Adrenal gland (tissue), 19 donors: ENCODE measurements at places on chromosomes 1 and 21.

- H3K36me3 ChIP-seq, result no peaks in the 10 kb centered on the region
- peaks cover 3% of the 10 kb centered on the region for H3K4me1 ChIP-seq
- H3K27me3 ChIP-seq, result no peaks in the 10 kb centered on the region
- DNase-seq, result no peak
- no peak overlapping the region for H3K4me3 ChIP-seq
- no peak overlapping the region for H3K27ac ChIP-seq
Observed at GRCh38 chr1:54850069-54850730, 36.8 kb downstream of the DHCR24 start.

GRCh38 chr1:184393962-184394361 lies 7.1 kb downstream of the C1orf21 start:
- no peak overlapping the region for H3K4me3 ChIP-seq
- H3K36me3 ChIP-seq, result no peaks in the 10 kb centered on the region
- no peak for DNase-seq

DNA sequence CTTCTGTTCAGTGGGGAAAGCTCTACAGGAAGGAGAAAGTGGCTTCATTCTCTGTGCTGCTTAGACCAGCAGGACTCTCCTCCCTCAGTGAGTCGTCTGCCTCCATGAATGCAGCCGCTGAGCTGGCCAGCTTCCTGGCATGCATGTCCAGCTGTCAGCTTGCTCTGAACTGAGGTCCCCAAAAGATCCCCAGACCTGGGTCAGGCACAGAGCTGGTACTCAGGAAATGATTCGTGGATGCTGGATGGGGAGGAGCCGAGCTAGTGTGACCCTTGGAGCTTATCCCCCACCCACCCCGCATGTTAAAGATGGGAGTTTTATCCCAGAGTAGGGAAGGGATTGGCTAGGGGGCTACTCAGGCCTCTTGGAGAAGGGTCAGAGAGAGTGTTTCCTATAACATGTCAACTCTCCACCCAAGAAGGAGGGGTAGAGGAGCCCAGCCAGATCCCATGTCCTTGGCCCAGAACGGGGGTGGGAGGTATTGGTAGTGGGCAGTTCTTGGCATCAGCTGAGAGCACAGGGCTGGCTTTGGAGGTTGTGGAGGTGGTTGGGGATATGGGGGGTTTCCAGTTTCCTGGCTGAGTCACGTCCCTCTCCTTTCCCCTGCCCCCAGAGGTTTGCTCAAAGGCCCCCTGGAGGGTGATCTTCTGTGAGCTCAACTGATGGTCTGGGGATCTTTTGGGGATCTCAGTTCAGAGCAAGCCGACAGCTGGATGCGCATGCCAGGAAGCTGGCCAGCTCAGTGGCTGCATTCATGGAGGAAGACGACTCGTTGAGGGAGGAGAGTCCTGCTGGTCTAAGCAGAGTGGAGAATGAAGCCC lies 110.1 kb downstream of the FOXD2 start:
- H3K4me1 ChIP-seq, result no peaks in the 10 kb centered on the region
- H3K4me3 ChIP-seq, result no peak overlapping the region
- H3K36me3 ChIP-seq, result no peaks in the 10 kb centered on the region
- H3K27ac ChIP-seq, result peak overlapping the region; percentile 29

DNA sequence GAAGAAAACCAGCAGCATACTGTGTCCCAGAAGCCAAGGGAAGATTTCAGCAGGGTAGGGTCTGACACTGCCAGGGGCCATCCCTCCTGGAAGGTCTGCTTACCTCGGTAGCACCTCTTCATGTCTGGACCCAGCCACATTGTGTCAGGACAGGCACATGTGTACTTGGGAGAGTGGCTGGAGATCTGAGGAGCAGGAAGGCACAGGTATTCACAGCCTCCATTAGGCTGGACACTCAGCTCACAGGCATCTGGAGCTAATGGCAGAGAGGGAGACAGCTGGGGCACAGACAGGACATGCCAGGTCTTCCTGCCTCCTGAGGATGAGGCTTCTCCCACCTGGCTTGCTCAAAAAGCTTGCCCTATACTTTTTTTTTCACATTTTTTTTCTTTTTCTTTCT lies 19.9 kb upstream of the MAGOH start:
- H3K36me3 ChIP-seq, result no peaks in the 10 kb centered on the region
- no peak for DNase-seq
- no peak overlapping the region for H3K4me3 ChIP-seq
- H3K27ac ChIP-seq, result no peak overlapping the region
- H3K27me3 ChIP-seq, result no peaks in the 10 kb centered on the region

DNA sequence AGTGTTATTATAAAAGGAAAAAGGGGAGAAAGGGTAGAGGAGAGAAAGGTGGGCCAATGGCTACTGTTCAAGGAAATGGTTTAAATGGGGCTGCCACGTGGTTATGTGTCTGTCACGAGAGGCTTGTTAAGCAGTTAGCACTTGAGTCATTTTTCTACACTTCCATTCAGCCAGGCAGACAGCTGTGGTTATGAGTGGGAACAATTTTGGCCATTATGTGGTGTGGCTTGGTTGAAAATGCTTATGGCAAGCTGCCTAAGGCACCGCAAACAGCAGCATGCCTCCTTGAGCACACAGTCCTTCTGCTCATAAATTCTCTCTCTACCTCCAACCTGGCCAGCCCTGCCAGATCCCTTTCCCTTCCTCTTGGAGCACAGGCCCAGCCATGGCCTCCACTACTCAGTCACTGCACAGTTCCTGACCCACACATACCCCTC lies 3.2 kb upstream of the SRM start:
- no peak overlapping the region for H3K4me3 ChIP-seq
- H3K36me3 ChIP-seq, result no peaks in the 10 kb centered on the region
- no peak for DNase-seq
- H3K27me3 ChIP-seq, result no peaks in the 10 kb centered on the region
- H3K27ac ChIP-seq, result no peak overlapping the region

DNA sequence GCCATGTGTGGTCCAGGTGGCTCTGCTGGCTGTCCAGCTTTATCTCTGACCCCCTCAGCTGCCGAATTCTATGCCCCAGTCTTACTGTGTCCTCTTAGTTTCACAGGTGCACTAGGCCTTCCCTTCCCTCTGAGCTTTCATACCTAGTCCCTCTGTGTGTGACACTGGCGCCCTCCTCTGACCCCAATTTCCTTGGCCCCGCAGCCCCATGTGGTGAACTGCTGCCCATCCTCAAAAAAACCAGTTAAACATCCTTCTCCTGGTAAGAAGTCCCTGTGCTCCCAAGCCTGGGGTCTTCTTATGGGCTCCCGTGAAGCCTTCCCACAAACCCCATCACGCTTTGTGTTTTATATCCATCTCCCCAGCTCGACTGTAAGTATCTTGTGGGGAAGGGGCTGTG lies 93.9 kb upstream of the TSPAN2 start:
- no peak for DNase-seq
- H3K4me3 ChIP-seq, result no peak overlapping the region
- no peaks in the 10 kb centered on the region for H3K36me3 ChIP-seq
- no peaks in the 10 kb centered on the region for H3K4me1 ChIP-seq
- H3K27me3 ChIP-seq, result no peaks in the 10 kb centered on the region
- no peak overlapping the region for H3K27ac ChIP-seq

GRCh38 chr1:86018283-86018923 lies 138.2 kb downstream of the COL24A1 start:
- no peak overlapping the region for H3K4me3 ChIP-seq
- no peaks in the 10 kb centered on the region for H3K4me1 ChIP-seq
- H3K27ac ChIP-seq, result no peak overlapping the region
- DNase-seq, result no peak
- H3K36me3 ChIP-seq, result no peaks in the 10 kb centered on the region
- no peaks in the 10 kb centered on the region for H3K27me3 ChIP-seq
